Left renal cortex interstitium (tissue), 4 donors: ENCODE measurements at places on chromosomes 11 and 22. TPM values are rescaled to one million over a fixed set of nuclear protein-coding genes. Genes with fewer than 3 reads are reported as not detected.

- no peak for DNase-seq
Measured at GRCh38 chr11:45368697-45369096, 82.6 kb upstream of the SYT13 start.

GRCh38 chr22:45781459-45781858 is 109.8 kb downstream of the ATXN10 start:
- no peak for DNase-seq

GRCh38 chr11:133078591-133079404 is 453.5 kb downstream of the OPCML start:
- DNase-seq: no peak

GRCh38 chr11:115304774-115305472 is 199.3 kb downstream of the CADM1 start:
- no peak for DNase-seq

DNA sequence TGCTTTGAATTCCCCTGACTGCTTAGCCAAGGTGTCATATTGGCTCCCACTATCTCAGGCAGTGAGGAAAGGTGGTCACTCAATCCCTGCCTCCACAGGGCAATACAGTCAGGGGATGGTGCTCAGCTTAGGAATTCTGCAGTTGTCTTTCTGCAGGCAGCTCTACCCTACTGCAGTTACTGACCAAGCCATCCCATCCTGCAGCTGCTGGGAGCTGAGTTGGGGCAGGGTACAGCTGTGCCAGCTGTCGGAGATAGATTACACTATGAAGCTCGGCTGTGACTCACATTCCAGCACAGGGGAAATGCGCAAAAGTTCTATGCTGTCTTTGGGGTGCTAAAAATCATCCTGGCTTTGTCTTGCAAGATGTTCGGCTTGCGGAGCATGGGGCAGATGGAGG is 4.4 kb upstream of the DAGLA start:
- no peak for DNase-seq

The GGTLC3 gene
- polyA plus RNA-seq: not detected

The CYP2D6 gene
- 14.8 TPM for polyA plus RNA-seq

The OLFML1 gene
- polyA plus RNA-seq: 45.7 TPM

The RCOR2 gene
- 9.7 TPM for polyA plus RNA-seq

The MS4A4E gene
- polyA plus RNA-seq: 1.0 TPM

The TOLLIP gene
- 51.5 TPM for polyA plus RNA-seq
